BJ (cell line): ENCODE measurements at places on chromosomes 7 and 10.

DNA sequence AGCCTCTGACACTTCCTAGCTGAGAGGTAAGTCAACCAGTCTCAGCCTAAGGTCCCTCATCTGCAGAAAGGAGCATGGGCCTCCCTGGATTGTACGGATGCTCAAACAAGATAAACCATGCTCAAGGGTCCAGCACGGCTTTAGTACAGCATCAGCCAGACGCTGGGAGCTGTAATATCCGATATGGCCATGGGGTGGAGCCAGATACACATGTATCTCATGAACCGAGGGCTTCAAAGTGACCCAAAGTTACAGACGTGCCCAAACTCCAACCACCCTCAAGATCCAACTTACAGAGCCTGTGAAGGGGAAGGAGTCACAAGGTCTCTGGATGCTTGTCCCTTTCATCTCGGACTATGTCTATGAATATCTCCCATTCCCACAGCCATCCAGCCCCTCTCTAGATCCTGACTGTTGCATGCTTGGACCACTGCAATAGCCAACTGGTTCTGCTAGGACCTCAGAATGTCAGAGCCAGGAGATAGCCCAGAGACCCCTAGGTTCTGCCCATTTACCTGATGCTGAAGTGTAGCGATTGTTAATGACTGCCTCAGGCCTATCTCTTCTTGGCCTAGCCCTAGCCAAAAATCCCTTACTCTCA, 142.4 kb downstream of the SH3PXD2A start:
- DNase-seq, result no peak

DNA sequence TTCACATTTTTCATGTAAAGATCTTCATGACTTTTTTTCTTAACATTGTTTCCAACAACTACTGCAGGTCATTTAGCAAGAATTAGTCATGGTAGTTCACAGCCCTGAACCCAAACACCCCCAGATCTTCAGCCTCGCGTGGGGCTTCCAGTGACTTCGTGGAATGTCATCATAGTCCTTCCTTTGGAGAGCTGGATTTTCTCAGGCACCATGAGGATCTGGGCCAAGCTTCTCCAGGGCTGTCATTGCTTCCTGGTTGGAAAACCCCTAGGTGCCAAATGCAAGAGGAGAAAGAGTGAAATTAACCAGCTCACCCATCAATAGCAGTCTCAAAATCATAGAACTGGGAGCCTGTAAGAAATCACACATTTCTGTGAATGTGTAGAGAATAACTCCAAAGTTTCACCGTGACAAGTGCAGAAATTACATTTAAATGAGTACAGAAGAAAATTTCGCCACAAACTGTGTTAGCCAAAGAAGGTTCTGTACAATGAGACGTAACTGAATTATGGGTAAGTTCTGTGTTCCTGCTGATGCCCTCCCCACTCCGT, 175.4 kb downstream of the CELF2 start:
- DNase-seq, result no peak

- no peak for DNase-seq
These were observed 70.7 kb downstream of the RELN start for GRCh38 chr7:103918631-103919271.

DNA sequence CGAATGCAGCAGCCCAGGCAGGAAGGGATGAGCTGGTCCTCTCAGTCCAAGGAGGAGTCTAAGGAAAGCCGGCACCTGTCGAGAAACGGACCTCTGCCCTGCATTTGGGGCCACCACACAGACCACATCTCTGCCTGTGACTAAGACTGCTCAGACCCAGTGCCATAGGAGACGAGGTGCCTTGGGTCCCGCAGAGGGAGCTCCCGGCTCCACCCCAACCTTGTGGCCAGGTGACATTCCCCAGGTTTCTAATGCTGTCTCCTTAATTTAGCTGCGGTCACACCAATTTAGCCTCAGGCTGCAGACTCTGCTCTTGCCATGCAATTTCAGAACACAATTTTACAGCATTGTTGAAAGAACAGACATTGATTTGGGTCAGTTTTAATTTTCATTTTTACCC, 22.8 kb upstream of the CRHR2 start:
- DNase-seq, result no peak

DNA sequence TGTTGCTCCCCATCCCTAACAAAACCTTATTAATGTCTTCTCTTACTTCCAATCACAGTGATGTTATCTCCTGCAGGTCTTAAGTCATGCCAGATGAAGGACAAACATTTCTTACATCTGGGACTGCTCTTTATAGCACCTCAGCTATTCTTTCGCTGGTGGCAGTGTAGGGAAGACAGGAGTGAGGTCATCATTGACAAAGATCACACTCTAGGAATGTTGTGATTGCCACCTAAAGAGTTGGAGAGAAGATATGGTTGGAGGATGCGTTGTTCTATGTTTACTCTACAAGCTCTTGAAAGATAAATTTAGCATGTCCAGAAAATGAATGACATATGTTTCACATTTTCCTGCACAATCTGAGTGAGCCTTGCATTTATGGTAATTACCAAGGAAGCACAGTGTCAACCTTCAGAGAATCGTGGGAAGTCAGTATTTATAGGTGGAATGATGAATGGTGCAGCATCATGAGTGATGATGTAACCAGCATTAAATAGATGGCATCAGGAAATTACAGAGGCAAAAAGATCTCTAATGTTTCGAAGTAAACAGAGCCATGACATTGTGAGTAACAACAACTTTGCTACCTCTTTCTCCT, 188.1 kb upstream of the STEAP1 start:
- no peak for DNase-seq

DNA sequence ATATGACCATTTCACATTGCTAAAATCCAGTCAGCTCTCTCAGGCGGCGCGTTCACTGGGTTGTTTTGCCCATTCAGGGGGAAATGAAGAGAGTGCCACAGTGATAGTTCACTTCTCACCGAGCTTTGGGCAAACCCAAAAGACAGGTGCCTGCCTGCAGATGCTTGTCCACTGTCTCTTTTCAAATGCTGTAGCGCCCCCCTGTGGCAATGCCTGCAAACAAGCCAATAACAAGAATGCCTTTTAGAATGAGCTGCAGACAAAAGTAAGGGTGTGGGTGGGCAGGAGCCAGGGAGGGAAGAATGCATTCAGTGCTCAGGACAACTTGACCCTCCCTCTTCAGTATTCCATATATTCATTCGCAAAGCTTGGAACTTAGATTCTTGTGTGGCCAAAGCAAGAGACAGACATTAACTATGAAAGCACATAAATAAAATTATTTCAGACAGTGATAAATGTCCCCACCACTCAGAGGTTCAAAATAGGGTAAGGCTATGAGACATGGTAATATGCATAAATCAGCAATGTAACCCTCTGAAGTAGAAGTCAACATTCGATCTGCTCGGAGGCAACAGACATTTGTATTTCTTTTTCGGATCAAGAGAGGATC, 86.9 kb downstream of the JAZF1 start:
- DNase-seq, result no peak

GRCh38 chr10:114925587-114926586, 12.1 kb upstream of the TRUB1 start:
- DNase-seq, result no peak
